ENCODE measurements at places on chromosomes 4 and X.

GRCh38 chr4:119825696-119826095 is 197.1 kb upstream of the PDE5A start:
- DNase-seq, result no peak

DNA sequence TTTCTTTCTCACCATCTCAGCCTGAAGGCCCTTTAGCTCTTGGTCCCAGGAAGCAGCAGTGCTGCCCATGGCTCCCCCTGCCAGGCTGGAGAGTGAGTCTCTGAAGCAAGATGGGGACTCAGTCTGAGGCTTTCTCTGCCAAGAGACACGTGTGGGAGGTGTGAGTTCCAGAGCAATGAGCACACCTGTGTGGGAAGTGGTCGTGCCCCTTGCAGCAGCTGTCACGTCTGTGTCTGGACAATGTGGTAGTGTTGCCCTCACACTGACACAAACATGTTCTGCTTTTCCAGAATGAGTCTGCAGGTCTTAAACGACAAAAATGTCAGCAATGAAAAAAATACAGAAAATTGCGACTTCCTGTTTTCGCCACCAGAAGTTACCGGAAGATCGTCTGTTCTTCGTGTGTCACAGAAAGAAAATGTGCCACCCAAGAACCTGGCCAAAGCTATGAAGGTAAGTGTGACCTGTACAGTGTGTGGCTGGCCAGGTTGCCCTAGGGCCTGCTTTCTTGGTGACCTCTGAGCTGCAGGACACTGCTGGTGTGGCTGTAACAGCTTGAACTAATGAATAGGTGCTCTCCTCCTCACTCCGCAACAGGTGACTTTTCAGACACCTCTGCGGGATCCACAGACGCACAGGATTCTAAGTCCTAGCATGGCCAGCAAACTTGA is 1.9 kb downstream of the TACC3 start:
- DNase-seq, result no peak

GRCh38 chrX:71911731-71912050 is 1.0 kb downstream of the NHSL2 start:
- DNase-seq, result no peak

GRCh38 chr4:77662396-77662795 is 56.8 kb downstream of the CXCL13 start:
- no peak for DNase-seq

DNA sequence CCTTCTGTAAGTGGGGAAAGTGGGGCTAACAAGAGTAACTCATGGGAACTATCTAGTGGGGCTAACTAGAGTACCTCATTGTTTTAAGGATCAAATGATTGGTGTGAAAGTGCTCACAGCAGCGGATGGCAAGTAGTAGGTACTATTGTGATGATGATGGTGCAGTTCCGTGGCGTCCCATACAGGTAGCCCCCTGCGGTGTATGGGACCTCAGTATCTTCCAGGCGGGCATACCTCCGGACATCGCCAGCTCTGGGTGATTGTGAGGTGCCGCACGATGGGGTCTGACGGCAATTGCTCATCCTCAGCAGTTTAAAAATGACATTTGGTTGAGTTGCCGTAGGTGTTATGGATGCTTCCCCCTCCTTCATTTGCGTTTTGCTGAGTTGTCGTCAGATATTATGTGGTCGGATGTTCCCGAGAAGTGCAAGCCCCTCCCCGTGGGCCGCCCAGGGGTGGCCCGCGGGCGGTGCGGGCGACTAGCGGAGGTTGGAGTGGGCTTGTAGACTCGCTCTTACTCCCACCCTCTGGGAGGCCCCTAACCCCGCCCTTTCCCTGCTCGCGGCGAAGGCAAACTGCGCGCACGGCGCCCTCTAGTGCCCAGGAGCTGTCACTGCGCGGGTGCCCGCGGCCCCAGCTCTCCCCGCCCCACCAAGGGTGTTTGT is 18.3 kb upstream of the GPR101 start:
- DNase-seq, result peak; percentile 70

- DNase-seq, result peak; percentile 9
Observed at GRCh38 chrX:65821721-65822496, 154.5 kb downstream of the MSN start.

Data from activated T-helper 2 cell treated with anti-CD3 and anti-CD28 coated beads, Interferon-gamma antibody, Interleukin-2, Interleukin-4, amounts not matched to agents 10 μg/mL and 5 μg/mL and 100 μg/mL, durations not matched to agents 14 hours and 24 hours and 36 hours (primary cell).